ENCODE measurements at places on chromosomes 6 and 20.

DNA sequence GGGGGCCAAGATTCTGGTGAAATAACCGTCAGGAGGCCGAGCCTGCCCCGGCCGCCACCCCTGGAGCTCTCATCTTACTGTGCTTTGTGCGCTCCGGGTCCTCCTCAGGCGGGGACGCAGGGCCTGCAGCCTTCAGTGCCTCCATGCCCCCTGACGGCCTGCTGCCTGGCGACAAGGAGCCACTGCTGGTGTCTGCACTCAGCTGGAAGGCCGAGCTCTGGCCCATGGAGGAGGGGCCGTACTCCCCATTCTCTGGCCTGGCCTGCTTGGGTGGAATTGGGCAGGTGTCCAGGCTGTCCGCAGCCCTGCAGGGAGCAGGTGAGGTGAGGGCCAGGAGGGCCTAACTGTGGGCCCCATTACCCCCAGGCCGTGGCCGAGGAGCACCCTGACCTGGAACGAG, 5.3 kb downstream of the ZNF512B start:
- DNase-seq, result no peak

DNA sequence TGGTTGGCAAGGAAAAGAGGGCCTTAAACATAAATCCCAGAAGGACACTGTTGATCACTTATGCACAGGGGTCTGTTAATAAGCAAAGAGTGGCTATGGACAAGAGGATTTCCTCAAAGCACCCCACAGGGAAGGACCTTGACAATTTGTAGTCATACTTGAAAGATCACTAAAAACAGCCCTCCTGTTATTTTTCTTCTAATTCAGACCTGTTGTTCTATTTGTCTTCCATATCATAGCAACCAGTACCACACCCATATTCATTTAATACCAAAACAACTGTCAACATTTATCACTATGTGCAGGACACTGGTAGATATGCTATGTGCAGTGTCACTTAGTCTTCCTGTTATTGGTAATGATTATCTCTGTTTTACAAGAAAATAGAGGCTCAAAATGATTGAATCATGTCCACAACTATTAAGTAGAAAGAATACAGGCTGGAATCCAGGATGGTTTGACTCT, 3.2 kb upstream of the DYNLRB1 start:
- DNase-seq, result no peak

- no peak for DNase-seq
Measured at GRCh38 chr6:166554316-166554715, 32.2 kb downstream of the RAMACL start.

DNA sequence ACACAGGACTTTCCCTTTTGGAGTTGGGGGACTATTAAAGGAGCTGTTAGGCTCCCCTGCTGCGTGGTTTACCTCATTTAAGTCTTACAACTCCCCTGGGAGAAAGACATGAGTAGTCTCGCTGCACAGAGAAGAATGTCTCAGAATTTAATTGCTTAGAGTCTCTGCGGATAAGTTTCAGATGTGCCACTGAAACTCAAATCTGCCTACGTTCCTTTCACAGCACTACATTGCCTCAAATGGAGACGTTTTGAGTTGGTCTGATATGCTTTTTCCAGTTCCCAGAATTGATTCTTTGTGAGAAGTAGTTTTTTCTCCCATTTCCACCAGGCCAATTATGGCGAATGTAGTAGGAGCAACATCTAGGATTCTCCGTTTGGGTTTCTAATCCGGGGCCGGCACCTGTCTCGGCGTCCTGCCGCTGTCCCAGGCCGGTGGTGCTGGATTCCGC, 532 bp upstream of the SLC35F1 start:
- no peak for DNase-seq

GRCh38 chr20:21677261-21677660, 28.2 kb upstream of the PAX1 start:
- no peak for DNase-seq

GRCh38 chr6:167934426-167934864, 63.0 kb upstream of the KIF25 start:
- DNase-seq, result no peak

DNA sequence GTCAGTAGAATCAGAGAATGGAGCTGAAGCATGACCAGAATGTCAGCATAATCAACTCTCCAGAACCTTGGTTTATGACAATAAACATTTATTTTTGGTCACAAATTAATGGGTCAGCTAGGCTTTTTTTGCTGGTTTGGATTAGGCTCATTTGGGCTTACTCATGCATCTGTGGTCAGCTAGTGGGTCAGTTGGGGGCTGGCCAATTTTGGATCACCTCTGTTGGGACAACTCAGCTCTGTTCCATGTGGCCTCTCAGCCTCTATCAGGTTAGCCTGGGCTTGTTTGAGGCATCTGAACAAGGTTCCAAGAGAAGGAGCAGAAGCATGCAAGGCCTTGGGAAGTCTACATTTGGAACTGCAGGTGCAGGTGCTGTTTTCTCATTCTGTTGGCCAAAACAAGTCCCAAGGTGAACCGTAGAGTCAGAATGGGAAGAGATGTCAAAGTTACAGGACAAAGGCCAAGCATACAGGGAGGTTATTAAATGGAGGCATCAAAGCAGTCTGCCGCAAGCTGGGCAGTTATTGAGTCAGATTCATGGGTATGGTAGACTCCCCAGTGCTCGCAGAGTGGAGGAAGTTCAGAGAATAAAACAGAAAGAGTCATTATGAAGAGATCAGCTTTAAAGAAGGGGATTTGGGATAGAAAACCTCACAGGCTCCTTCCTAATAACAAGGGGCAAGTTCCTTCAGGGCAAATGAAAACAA, 173.0 kb downstream of the PLCB4 start:
- no peak for DNase-seq

DNA sequence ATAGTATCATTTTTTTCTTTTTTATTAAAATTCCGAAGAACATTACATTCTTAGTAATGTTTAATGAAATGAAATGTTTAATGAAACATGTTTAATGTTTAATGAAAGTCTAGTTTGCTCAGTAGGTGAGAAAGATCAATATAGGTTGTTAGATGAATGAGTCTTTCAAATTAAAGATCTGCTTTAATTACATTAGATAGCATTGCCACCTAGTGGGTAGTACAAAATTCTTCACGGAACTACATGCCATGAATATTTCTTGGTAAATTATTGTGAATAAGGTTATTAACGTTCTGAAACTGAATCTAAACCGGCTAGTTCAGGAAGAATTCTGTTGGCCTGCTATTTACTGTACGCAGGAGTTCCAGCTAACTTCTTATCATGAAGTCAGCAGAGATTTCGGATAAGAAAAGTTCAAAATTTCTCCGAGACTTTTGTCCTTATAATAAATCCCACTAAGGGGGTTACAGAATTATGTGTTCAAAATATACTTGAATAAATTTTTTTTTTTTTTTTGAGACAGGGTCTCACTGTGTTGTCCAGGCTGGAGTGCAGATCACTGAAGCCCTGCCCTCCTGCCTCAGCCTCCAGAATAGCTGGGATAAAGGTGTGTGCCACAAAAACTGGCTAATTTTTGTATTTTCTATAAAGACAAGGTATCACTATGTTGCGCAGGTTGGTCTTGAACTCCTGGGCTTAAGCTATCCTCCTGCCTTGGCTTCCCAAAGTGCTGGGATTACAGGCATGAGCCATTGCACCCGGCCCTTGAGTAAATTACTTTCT, 7.9 kb upstream of the GMNN start:
- DNase-seq, result no peak

DNA sequence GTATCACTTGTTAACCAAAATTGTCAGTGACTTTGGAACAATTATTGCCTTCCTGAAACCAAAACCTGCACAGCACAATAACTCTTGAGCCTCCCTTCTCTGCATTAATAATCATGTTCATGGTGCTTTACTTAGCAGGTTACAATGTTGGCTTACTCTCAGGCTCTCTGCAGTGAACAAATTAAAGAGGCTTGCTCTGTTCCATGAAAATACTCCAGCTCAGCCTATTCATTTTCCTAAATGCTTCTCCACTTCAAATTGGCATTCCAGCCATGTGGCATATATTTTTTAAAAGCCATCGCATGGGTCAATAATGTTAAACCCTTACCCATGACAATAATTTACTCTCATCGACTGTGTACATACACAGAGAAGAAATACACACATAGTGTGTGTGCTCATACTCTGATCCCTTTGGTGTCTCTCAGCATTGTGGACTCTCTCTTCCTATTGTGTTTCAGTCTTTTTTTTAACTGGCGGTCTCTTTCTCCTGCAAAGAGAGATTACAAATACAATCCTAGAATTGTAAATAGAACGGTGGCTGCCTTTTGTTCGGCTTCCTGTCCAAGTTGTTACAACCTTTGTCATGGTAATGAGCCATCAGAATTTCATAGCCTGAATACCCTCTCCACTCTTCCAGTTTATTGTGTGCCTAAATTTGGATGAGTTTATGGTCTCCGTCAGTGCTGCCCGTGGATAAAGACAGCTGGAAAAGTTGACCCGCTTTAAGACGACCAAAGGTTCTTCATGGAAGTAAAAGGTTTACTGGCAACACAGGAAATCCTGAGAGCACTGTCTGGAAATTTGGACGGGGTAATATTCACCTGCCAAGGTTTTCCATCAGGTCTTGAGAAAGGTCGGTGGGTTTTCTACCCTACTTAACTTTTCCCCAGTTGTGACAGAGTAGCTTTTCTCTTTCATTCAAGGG, 263.6 kb downstream of the CD83 start:
- DNase-seq, result no peak

DNA sequence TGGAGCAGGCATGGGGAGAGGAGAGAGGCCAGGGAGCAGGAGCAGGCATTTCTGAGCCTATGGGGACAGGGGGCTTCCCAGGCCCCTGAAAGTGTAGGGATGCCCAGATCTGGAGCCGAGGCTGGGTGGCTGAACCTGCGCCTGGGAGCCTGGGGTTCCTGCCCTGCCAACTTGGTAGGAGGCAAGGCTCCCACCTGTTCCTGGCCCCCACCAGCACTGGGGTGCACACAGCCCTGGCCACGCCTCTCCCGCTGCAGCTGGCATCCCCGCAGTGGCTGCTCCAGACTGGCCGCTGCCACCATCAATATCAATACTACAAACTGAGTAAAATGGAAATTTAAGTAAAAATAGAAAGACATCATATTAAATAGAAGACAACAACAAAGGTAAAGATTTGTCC, 684.9 kb upstream of the MAP3K7 start:
- DNase-seq, result no peak

GRCh38 chr20:35773154-35773751, 1.4 kb downstream of the PHF20 start:
- DNase-seq, result no peak

DNA sequence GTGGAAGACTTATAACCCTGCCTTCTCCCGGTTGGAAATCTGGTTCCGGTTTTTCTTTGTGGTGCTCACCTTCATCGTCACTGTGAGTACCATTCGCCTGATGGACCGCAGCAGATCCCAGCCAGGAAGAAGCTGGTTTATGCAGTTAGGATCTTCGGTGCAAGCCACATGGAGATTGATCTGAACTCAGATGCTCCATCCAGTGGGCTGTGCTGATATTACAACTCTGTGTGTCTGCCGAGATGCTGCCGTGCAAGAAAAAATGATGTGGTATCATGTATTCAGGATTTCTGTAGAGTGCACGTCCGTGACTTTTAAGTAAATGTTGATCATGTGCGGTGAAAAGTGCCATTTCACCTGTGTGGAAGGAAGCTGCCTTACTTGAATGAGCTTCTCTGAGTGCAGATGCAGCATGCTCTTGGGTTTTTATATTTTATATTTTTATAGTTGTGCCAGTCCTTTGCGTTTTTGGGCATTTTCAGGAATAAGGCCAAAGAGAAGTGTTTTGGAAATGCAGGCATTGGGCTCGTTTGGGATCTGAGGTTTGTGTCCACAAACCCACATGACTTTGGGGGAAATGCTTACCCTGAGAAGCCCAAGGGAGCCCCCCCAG, 39.2 kb downstream of the DYNLT1 start:
- DNase-seq, result peak; percentile 49

- DNase-seq, result no peak
Measured at GRCh38 chr20:50664254-50664653, 27.1 kb downstream of the RIPOR3 start.

DNA sequence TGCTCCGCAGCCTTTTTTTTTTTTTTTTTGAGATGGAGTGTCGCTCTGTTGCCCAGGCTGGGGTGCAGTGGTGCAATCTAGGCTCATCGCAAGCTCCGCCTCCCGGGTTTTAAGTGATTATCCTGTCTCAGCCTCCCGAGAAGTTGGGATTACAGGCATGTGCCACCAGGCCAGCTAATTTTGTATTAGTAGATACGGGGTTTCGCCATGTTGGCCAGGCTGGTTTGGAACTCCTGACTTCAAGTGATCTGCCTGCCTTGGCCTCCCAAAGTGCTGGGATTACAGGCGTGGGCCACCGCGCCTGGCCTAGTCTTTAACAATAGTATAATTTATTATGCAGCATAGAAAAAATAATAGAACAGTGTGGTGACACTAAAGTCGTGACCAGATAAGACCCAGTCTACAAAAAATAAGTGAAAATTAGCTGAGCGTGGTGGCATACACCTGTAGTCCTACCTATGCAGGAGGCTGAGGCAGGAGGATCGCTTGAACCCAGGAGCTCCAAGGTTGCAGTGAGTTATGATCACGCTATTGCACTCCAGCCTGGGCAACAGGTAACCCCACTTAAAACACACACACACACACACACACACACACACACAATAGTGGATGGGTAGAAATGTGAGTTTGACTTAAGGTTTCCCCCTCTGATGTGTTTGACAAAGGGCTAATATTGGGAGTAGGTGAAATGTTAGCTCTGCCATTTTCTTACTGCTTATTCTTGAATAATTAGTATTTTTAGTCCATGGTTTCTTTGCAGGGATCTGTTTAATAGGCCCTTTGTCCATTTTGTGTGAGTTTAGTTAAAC, 6.5 kb downstream of the PIM1 start:
- no peak for DNase-seq

DNA sequence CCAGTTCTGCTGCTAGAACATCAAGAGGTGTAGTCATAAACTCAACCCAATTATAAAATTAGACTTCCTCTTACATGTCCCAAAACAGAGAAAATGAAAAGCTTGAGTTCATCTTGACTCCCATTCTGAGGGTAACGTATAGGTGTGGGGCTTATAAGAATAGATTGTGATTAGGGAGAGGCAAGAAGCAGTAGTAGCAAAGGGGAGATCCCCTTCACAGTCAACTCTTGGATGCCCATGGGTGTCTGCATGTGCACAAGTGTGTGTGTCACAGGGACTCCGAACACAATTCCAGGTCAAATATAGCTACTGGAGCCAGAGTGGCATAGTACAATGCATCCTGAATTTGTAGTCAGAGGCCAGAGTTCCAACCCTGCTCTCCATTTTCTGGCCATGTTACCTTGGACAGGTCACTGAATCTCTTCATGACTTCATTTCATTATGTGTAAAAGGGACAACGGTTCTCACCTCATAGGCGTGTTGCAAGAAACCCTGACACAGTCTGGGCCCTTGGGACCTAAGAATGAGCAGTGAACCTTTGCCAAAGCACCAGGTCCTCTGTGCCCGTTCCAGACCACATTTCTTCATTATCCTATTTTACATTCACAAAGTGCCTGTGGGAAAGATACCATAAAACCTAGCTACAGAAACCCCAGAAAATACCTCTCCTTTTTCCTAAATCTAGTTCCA, 11.8 kb downstream of the GSTA4 start:
- no peak for DNase-seq

Data from activated CD4-positive, alpha-beta T cell treated with anti-CD3 and anti-CD28 coated beads for 24 hours (primary cell).